ENCODE measurements at places on chromosomes 5 and 9.

GRCh38 chr9:88087906-88088305, 50.4 kb downstream of the SPATA31C2 start:
- no peak for DNase-seq

GRCh38 chr9:76180541-76180940, 213.7 kb downstream of the RFK start:
- no peak for DNase-seq

DNA sequence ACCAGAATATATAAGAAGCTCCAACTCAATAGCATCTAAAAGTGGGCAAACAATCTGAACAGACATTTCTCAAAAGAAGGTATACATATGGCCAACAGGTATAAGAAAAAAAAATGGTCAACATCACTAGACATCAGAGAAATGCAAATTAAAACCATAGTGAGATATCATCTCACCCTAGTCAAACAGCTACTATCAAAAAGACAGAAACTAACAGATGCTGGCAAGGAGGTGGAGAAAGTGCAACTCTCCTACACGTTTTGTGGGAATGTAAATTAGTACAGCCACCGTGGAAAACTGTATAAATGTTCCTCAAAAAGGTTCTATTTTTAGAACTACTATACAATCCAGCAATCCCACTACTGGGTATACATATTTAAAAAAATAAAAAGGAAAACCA, 199.9 kb upstream of the SMC2 start:
- no peak for DNase-seq

DNA sequence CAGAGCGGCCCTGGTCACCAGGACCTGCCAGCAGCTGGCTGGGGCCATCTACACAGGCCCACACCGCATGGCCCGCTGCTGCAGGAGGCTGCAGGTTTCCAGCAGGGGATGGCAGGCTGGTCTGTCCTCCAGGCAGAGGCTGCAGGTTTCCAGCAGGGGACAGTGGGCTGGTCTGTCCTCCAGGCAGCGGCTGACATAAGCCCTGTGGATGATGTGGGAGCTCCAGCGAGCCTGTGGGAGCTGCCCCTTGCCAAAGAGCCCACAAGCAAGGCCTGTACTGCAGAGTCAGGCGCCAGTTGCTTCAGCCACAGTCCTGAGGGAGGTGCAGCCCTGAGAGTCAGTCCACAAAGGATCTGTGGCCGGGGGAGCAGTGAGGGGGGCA, 18.5 kb downstream of the TPPP start:
- no peak for DNase-seq

GRCh38 chr5:107218457-107219193, 452.1 kb downstream of the EFNA5 start:
- DNase-seq: no peak

DNA sequence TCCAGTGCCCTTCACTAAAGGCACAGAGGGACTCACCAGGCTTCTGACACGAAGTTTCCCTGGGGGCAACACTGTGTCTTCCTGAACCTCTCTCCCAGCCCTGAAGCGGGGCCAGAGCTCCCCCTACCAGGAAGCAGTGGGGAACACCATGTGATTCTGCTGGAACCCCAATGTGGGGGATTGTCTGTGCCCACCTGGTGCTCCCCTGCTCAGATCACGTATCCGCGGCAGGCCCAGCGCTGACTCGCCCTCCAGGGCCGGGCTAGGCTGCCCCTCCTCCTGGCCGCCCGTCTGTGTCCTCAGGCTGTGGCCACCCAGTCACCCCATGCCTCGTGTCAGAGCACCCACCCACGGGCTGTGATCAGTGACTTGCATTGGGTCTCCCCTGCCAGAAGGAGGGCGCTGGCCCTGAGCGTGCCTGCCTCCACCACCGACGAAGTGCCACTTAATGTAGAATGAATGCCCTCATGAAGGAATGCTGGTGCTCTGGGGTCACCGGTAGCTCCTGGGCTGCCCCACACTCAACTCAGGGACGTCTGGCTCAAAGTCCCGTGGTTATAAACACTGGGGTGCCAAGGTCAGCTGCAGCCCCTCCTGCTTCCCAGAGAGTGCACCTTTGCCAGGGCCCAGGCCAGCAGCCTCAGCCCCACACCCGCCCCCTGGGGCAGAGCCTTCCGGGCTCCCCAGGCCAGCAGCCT, 22.1 kb downstream of the SARDH start:
- DNase-seq: no peak

GRCh38 chr5:14385019-14385418, 196.6 kb upstream of the OTULINL start:
- DNase-seq: no peak

GRCh38 chr5:40484495-40484894, 195.2 kb upstream of the PTGER4 start:
- DNase-seq: no peak

DNA sequence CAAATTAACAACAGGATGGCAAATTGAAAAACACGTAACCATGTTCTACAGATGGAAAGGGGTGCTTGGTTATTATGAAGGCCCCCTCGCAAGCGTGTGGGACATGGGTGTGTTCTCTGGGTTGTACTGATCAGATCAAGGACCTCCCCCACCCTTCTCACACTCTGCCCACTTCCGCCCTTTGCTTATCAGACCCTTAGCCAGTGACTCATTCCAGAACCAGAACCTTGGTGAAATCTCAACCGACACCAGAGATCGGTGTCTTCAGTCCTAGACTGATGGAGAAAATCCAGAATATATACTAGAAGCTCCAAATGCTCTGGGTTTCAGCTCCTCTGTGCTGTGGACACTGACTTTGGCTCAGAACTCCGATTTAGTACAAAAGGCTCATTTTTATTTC, 64.9 kb downstream of the PTTG1 start:
- DNase-seq: no peak

DNA sequence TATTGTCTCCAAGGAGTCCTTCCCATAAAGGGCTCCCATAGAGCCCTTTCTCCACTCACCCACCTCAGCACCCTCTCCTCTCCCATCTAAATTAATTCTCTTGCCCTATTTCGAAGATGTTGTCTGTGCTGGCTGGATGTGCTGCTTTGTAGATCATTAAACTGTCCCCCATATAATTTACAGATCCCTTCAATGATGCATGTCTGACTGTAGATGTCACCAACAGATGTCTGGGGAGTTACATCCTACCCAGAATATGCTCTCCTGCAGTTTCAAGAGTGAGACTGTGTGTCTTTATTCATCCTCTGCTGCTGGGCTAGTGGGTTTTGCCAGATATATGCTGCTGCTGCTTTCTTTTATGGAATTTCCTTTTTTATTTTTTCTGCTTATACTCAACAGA, 351.2 kb downstream of the MLLT3 start:
- DNase-seq: no peak

All from stimulated activated CD4-positive, alpha-beta T cell treated with anti-CD3 and anti-CD28 coated beads, Interleukin-1b, Interleukin-23, amount 100 ng/mL, for 1 hour (primary cell).